Activated naive CD8-positive, alpha-beta T cell treated with anti-CD3 and anti-CD28 coated beads, Interleukin-2, amount 50 U/mL, for 24 hours (primary cell): ENCODE measurements at places on chromosomes 13 and 19.

GRCh38 chr19:41960973-41961372, 1.9 kb upstream of the RABAC1 start:
- no peak overlapping the region for H3K27ac ChIP-seq
- H3K27me3 ChIP-seq: no peaks in the 10 kb centered on the region
- DNase-seq: no peak
- H3K36me3 ChIP-seq: no peaks in the 10 kb centered on the region
- H3K4me3 ChIP-seq: no peak overlapping the region
- H3K4me1 ChIP-seq: peaks cover 17% of the 10 kb centered on the region

GRCh38 chr19:41265395-41266153, 1.4 kb downstream of the HNRNPUL1 start:
- peaks cover 50% of the 10 kb centered on the region for H3K4me1 ChIP-seq
- peak overlapping the region; percentile 90 for H3K4me3 ChIP-seq
- peaks cover 40% of the 10 kb centered on the region for H3K36me3 ChIP-seq

DNA sequence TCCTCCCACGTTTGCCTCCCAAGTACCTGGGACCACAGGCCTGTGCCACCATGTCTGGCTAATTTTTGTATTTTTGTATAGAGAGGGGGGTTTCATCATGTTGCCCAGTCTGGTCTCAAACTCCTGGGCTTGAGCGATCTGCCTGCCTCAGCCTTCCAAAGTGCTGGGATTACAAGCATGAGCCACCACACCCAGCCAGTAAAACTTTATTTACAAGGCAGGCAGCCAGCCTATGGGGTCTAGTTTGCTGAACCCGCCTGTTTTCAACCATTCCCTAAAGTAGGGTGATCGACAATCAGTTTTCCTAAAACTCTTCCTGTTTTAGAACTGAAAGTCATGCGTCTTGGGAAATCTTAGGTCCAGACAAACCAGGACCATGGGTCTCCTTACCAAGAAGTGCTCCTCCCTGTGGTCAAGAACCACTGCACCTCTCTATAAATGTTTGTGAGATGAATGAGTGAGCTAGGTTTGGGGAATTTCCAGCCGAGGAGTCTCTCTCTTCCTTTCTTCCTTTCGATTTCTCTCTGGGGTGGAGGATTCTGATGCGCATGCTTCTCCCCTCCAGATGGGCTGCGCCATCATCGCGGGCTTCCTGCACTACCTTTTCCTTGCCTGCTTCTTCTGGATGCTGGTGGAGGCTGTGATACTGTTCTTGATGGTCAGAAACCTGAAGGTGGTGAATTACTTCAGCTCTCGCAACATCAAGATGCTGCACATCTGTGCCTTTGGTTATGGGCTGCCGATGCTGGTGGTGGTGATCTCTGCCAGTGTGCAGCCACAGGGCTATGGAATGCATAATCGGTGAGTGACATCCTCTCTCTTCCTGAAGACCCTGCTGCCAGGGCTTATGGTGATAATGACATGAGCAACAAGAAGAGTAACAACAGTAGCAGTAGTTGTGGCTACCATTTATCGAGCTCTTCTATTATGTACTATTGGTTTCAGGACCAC, 38.7 kb downstream of the ADGRE1 start:
- H3K27me3 ChIP-seq: no peaks in the 10 kb centered on the region
- H3K27ac ChIP-seq: no peak overlapping the region
- no peak overlapping the region for H3K4me3 ChIP-seq
- DNase-seq: no peak

DNA sequence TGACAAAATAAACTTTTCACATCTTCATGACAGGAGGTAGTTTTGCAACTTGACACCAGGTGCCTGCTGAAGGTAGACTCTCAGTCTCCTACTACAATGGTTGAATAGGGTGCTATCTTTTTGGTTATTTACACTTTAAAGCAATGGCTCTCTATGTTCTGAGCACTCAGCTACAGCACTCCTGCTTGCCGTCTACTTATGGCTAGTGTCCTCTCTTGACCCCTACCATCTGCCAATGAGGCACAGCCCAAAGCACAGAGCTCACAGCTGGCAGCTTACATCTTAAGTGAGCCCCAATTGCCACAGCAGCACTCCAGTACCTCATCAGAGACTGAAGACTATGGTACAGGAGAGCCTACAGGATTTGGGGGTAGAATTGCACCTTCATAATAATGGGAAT, 11.4 kb downstream of the ZNF708 start:
- H3K4me3 ChIP-seq: no peak overlapping the region
- H3K4me1 ChIP-seq: peaks cover 45% of the 10 kb centered on the region
- H3K36me3 ChIP-seq: peaks cover 64% of the 10 kb centered on the region
- no peak for DNase-seq
- H3K27ac ChIP-seq: no peak overlapping the region

DNA sequence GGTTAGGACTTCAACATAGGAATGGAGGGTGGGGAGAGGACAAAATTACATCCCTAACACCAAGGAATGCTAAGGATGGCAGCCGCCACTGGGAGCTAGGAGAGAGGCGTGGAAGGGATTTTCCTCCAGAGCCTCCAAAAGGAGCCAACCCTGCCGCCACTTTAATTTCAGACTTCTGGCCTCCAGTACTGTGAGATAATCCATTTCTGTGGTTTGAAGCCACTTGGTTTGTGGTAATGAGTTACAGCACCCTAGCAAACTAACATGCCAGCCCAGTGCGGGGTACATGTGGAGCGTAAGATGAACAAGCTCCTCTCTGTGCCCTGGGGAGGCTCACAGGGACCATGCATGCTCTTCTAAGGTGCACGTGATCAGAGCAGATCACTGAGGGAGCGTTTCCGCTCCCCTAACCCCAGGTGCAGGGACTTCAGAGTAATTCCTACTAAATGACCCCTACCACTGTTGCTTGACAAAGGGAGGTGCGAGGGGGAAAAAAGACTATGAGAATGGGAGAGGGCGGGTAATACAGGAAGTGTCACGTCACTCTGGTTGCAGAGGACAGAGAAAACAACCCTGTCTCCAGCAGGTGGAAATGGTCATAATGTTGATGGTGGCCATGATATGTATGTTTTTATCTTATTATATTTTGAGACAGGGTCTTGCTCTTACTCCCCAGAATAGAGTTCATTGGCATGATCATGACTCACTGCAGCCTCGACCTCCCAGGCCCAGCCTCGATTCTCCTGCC, 12.0 kb downstream of the FPR1 start:
- DNase-seq: no peak
- H3K36me3 ChIP-seq: no peaks in the 10 kb centered on the region
- no peaks in the 10 kb centered on the region for H3K4me1 ChIP-seq
- no peak overlapping the region for H3K27ac ChIP-seq

DNA sequence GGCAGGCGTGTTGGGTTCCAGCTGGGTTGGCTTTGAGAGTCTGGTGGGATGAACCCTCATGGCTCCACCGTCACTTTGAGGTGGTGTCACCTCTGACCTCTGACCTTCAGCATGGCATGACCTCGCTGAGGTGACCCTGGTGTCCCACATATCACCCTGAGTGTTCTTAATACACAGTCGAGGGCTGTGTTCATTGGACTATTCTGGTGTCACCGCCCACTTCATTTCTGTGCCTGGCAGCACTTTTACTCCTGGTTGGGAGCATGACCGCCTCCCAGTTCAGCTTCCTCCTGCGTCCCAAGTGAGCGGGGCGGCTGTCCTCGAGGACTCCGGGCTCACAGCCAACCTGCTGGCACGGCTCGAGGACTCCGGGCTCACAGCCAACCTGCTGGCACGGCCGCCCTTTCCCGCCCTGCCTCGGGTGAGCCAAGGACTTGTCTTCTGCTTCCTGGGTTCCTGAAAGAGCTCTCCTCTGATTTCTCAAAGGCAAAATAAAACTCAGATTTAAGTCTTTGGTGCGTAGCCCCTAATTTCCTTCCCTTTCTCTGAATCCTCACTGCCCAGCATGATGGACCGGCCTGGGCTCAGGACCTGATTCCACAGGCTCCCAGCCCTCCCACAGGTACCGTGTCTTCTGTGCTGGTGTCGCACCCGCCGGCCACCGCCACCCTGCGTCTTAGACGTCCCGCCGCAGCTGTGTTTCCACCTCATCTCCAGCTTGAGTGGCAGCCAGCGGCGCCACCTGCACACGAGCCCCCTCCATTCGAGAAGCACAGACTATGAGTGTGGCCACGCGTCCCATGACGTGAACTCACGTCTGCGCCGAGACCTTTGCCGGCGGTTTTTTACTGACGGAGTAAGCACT, 10.4 kb downstream of the ATP4B start:
- peak overlapping the region; percentile 10 for H3K4me3 ChIP-seq
- DNase-seq: no peak
- H3K36me3 ChIP-seq: peaks cover 2% of the 10 kb centered on the region
- no peaks in the 10 kb centered on the region for H3K27me3 ChIP-seq
- peaks cover 18% of the 10 kb centered on the region for H3K4me1 ChIP-seq

- H3K4me1 ChIP-seq: peaks cover 10% of the 10 kb centered on the region
- DNase-seq: no peak
- H3K27ac ChIP-seq: peak overlapping the region; percentile 25
- H3K4me3 ChIP-seq: no peak overlapping the region
Measured at GRCh38 chr13:41900918-41901317, 60.0 kb downstream of the VWA8 start.

DNA sequence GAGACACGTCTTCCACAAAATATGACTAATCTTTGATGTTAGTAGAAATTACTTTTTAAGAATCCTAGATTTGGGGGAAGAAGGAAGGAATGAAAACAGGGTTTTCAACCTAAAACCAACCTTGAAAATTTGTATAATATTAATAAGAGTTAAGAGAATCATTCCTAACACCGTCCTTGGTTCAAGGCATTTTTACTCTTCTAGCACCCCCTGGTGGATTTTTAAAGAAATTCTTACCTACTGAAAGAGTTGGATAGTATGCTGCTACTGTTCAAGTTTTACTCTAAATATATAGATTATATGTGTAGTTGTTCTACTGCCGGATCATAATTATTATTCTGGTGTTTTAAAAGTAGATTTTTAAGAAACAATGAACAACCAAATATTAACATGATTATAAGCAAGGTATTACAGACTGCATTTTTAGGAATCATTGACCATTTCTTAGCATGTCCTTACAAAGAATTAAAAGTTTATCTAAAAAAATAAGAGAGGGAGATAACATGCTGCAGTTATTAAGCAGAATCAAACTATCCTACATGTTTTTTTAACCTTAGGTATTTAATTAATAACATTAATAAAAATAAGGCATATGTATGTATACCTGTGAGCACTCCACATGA, 7.4 kb upstream of the SLITRK6 start:
- H3K27me3 ChIP-seq: no peaks in the 10 kb centered on the region
- DNase-seq: no peak
- no peaks in the 10 kb centered on the region for H3K4me1 ChIP-seq

GRCh38 chr13:32385410-32385809, 42.5 kb downstream of the N4BP2L1 start:
- H3K36me3 ChIP-seq: peaks cover 8% of the 10 kb centered on the region
- DNase-seq: no peak
- H3K27ac ChIP-seq: no peak overlapping the region
- H3K27me3 ChIP-seq: no peaks in the 10 kb centered on the region
- no peak overlapping the region for H3K4me3 ChIP-seq

- no peaks in the 10 kb centered on the region for H3K36me3 ChIP-seq
- no peaks in the 10 kb centered on the region for H3K4me1 ChIP-seq
- no peak overlapping the region for H3K4me3 ChIP-seq
- no peaks in the 10 kb centered on the region for H3K27me3 ChIP-seq
Measured at GRCh38 chr13:66965181-66965580, 265.0 kb downstream of the PCDH9 start.

- no peaks in the 10 kb centered on the region for H3K4me1 ChIP-seq
- no peak overlapping the region for H3K27ac ChIP-seq
- H3K27me3 ChIP-seq: no peaks in the 10 kb centered on the region
- no peak for DNase-seq
- no peak overlapping the region for H3K4me3 ChIP-seq
Measured at GRCh38 chr13:110506396-110506795, 55.1 kb downstream of the RAB20 start.

- no peak overlapping the region for H3K4me3 ChIP-seq
- no peak for DNase-seq
- H3K27me3 ChIP-seq: peaks cover 2% of the 10 kb centered on the region
- H3K27ac ChIP-seq: no peak overlapping the region
- peaks cover 47% of the 10 kb centered on the region for H3K4me1 ChIP-seq
- peaks cover 2% of the 10 kb centered on the region for H3K36me3 ChIP-seq
Measured at GRCh38 chr13:48500652-48501197, 32.2 kb downstream of the RCBTB2 start.

DNA sequence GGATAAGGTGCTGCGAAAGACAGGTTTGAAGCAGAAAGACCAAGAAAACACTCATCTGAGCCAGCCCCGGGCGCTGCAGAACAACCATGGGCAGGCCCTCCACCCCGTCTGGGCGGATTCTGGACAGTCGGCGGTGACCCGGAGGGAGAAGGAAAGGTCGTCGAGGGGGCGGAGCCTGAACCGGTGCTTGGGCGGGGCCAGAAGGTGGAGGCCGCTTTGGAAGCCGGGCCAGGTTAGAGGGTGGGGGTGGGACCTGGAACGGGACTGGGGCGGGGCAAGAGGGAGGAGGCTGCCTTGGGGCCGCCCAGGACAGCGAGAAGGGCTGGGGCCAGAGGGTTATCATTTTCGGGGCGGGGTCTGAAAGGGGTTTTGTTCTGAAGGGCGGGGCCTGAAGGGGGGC, 5.0 kb upstream of the ZNF765 start:
- no peak for DNase-seq
- no peak overlapping the region for H3K27ac ChIP-seq
- H3K36me3 ChIP-seq: peaks cover 44% of the 10 kb centered on the region
- no peak overlapping the region for H3K4me3 ChIP-seq
- H3K4me1 ChIP-seq: peaks cover 6% of the 10 kb centered on the region

DNA sequence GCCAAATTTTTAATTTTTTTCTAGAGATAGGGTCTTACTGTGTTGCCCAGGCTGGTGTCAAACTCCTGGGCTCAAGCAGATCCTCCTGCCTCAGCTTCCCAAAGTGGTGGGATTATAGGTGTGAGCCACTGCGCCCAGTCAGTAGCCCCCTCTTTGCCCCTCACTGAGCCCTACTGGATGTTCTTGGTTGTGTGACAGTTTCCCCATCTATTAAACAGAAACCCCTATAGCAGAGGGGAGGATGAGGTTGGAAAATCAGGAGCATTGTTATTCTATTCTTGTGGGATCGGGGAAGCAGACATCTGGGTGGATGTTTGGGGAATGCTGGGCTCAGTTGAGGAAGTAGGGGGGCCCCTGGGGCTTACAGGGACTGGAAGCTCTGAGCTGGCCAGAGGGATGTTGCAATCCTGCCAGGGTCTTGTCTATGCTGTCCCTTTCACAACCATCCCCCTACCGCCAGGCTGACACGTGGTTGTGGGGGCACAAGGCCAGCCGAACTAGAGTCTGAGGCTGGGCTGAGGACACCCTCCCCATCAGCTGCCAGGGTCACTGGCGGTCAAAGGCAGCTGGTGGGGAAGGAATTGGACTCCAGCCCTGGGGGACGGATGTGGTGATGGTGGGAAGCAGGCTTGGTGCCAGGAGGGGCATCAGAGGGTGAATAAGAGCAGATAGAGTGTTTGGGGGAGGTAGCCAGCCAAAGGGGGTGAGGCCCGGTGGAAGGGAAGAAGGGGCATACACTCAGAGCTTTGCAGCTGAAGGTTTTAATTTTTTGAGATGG, 10.9 kb downstream of the APOC1 start:
- no peaks in the 10 kb centered on the region for H3K36me3 ChIP-seq
- H3K4me1 ChIP-seq: peaks cover 6% of the 10 kb centered on the region
- H3K27ac ChIP-seq: no peak overlapping the region
- H3K4me3 ChIP-seq: no peak overlapping the region

- no peaks in the 10 kb centered on the region for H3K36me3 ChIP-seq
- H3K27ac ChIP-seq: no peak overlapping the region
- no peaks in the 10 kb centered on the region for H3K4me1 ChIP-seq
- DNase-seq: no peak
Measured at GRCh38 chr13:80074811-80075210, 266.1 kb downstream of the SPRY2 start.
